Naive thymus-derived CD8-positive, alpha-beta T cell (primary cell): ENCODE measurements at places on chromosomes 12 and 14.

GRCh38 chr14:70576891-70577290, 23.6 kb downstream of the MED6 start:
- DNase-seq, result no peak

DNA sequence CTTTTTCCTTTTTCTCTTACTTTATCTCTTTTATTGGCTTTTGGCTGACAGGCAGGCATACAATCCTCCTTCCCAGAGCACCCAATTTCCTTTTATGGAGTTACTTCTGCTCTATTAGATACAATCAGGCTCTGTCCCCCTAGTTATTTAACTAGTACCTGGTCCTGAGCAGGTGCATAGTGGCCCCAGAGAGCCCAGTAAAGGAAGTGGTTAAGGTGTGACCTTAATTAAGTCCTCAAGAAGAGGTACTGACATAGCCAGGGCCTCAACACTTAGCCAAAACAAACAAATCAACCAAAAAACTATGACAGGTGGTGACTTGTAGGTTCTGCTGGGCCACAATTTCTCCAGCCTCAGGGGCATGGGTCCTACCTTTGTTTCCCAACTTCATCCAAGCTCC, 82.9 kb downstream of the CCDC60 start:
- no peak for DNase-seq

DNA sequence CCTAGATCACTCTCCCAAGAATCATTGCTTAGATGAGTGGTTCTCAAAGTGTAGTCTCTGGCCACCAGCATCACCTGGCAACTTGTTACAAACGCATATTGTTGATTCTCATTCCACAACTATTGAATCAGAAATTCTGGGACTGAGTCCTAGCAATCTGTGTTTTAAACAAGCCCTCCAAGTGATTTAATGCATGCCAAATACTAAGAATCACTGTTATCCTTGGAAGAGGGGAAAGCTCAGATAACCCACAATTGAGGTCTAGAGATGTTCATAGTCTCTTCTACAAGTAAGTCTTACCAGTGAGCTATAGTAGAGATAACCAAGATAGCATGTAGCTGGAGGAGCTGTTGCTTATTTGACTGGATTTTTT, 666.6 kb downstream of the DIO2 start:
- DNase-seq, result no peak

DNA sequence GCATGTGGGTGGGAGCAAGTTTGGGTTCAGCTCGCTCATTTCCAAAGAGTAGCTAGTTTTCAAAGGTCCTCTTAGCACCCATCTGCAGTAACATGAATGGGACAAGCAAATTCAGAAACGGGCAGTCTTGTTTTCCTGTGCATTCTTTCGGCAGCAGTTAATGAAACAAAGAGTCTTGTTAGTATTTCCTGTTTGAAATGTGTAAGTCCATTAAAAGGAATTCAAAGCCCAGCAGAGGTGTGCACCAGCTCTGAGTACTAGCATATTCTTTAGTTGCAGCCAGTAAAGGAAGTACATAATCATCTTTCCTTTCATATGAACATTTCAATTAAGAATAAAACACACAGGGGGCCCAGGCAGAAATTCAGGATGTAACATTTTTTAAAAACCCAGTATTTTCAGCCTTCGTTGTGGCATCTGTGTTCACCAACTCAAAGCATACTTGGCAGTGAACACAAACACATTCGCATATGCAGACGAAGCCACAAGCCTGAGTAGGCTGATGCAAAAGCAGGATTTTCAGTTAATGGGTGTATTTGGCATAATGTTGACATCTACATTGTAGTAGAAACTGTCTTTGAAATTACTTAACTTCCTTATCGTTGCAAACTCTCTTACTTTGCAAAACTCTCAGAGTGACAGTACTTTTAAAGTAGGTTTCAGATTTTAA, 570.0 kb upstream of the FLRT2 start:
- DNase-seq, result no peak

DNA sequence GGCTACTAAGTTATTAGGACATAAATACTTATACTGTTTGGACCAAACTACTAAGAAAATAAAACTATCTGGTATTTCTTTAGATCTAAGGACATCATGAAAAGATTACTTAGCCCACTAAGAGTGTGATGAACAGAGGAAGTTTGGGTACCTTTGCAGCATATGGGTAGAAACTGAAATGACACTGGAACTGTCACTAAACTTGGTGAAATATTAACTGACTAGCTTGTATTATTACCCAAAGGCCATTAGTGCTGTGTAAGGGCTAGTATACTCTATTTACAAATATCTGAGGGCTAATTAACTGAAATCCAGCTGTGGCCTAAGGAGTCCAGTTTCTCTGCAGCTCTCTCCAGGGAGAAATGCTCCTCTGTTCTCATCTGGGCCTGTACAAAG, 45.5 kb downstream of the PAWR start:
- DNase-seq, result no peak

DNA sequence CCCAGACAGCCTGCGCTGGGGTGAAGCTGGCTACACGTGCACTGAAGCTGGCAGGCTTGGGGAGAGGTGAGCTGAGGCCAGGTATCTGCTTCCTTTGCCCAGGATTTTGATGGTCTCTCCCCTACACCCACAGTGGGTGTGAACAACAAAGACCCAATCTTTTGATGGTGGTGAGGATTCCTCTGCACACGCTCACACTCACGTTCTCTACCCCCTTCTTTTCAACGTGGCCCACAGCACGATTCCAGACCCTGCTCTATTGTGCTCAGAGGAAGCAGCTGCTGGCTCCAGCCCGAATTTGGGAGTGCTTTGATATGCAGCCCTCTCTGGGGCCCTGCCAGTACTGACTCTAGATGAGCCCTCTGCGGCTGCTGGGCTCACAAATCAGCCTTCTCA, 4.9 kb downstream of the CD9 start:
- no peak for DNase-seq

- no peak for DNase-seq
Observed at GRCh38 chr12:123910761-123911193, 61.9 kb downstream of the CCDC92 start.
